Renal cortex interstitium (tissue), 15 donors: ENCODE measurements at places on chromosomes 3 and 15. TPM values are rescaled to one million over a fixed set of nuclear protein-coding genes. Genes with fewer than 3 reads are reported as not detected.
A peak's percentile ranks its signal among the peaks of the same experiment; 100 is the strongest.

DNA sequence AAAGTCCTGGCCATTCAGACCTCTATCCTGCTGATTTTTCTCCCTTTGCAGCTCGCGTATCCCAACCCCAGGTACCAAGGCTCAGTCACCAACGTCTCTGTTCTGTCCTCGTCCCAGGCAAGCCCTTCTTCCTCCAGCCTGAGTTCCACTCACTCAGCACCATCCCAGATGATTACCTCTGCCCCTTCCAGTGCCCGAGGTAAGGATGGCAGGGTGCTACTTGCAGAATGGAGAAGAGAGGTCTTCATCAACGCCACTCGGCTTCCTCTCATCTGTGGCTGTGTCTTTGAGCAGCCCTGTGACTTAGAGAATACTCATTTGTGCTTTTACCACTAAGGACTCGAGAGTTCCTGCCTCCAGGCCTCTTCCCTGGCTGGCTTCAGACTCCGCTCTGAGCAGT, 22.6 kb upstream of the MANF start:
- no peak for DNase-seq

DNA sequence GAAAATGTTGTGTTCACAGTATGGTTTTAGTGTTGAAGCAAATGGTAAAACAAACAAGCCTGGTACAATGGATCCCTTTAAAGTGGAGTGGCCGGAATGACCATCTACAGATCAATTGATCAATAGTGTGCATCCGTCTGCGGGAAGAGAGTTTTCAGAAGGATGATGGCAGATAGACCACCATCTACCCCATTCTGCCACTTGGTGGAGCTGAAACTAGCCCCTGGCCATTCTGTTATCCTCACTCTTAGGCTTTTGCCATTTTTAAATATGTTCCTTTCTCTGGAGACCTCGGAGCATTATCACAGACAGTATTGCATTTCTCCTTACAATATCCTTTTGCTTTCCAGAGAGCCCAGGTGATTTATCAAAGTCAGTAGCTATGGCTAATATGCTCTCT, 258.9 kb upstream of the CFAP20DC start:
- DNase-seq: no peak

DNA sequence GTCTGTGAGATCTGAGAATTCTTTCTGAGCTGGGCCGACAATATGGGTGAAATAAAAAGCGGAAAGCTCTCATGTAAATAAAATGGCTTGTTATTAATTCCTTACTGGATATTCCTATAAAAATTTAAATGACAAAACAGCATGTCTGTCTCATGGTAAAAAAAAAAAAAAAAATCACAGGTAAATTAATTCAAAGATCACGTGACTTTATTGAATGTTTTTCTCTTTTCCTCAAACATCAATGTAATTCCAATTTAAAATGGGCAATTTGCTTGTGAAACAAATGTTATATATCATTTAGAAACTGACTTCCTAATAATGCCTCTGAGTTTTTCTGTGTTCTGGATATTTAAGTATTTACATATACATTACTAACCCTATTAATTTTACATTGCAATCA, 280.3 kb downstream of the NR2F2 start:
- no peak for DNase-seq

DNA sequence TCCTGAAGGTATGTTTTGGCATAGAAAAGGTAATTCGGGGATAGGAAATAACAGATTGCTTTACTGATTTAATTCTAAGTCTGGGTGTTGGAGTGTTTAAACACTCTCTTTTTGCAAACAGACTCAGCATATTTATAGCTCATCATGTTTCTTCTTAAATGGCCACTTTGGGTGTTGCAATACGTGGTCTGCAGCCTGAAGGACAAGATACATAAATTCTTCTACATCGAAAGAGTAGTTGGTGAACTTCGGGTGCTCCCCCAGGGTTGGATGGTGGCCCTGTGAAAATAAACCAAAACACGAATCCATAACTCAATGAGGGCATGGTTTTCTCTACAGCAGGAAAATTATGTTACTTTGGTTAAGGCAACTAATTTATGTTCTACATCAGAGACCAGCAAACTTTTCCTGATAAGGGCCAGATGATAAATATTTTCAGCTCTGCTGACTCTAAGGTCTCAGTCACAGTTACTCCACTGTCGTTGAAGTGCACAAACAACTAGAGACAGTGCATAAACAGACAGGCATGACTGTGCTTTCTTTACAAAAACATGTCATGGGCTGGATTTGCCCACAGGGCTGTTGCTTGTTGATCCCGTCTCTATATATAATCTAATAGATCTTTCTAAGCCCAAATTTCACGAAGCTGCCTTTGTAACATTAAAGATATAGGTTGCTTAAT, 35.9 kb downstream of the EOGT start:
- DNase-seq: no peak

- DNase-seq: no peak
Measured at GRCh38 chr3:29293421-29293820, 12.6 kb downstream of the RBMS3 start.

DNA sequence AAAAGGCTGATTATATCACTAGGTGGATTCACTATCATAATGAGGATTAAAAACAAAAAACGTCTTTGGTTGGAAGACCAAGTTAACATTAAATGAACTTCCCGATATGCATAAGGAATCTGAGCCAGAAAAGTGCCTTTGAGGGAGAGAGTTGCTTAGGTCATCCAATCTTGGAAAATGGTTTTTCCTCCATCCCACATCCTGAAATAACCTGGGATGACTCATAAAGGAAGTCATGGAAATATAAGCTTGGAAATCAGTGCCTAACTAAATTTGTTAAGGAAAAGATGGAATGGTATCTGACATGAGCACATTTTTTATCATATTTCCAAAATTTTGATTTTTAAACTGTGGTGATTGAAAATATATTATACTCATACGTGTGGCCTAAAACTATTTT, 66.0 kb downstream of the KBTBD8 start:
- no peak for DNase-seq

GRCh38 chr3:133935843-133936769, 40.4 kb upstream of the RAB6B start:
- no peak for DNase-seq

GRCh38 chr3:116001151-116001621, 377.9 kb downstream of the GAP43 start:
- DNase-seq: no peak

DNA sequence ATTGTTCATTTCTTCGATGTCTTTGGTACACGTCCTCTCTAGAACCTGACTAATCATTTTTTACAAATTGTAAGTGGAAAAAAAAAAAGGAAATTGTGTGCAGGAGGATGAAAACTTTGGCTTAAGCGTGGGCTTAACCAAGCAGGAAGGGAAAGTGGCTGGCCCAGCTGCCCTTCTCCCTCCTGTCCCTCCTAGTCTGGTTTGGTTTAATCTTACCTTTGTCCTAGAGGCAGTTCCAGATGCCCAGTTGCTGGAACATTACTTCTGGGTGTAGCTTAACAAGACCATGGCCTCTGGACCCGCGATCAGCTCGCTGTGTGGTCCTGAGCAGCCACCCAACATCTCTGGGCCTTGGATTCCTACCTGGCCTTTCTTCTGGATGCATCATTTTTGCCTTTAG, 15.4 kb downstream of the PAQR5 start:
- no peak for DNase-seq

DNA sequence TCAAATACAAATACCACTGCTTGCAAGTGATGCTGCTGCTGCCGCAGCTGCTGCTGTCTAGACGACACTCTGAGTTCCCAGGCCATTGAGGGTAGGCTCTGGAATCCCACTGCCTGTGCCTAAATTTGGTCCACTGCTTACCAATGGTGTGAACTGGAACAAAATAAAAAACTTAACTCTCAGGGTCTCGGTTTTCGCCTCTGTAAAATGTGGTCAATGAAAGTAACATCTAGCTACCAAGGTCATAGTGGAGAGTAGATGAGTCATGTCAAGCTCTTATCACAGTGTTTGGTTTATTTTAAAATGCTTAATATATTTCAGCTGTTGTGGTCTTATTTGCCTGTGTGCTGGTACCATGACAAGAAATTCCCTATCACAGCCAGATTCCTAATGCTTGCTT, 299.3 kb downstream of the CLSTN2 start:
- no peak for DNase-seq

- no peak for DNase-seq
Measured at GRCh38 chr3:175702956-175703355, 843.8 kb downstream of the NAALADL2 start.

GRCh38 chr3:12409684-12410596, 74.3 kb upstream of the TSEN2 start:
- no peak for DNase-seq

GRCh38 chr15:70831094-70831911, 22.7 kb downstream of the LARP6 start:
- DNase-seq: no peak

- DNase-seq: no peak
Measured at GRCh38 chr3:29759411-29760225, 478.7 kb downstream of the RBMS3 start.

- DNase-seq: no peak
Measured at GRCh38 chr15:96701443-96701842, 370.9 kb downstream of the NR2F2 start.

- DNase-seq: peak; percentile 69
Measured at GRCh38 chr3:48429960-48430707, at the start of gene PLXNB1. TSS of gene PLXNB1 (minus strand) at chr3:48430086. CDS start at chr3:48424611, 5,475 bp downstream.

DNA sequence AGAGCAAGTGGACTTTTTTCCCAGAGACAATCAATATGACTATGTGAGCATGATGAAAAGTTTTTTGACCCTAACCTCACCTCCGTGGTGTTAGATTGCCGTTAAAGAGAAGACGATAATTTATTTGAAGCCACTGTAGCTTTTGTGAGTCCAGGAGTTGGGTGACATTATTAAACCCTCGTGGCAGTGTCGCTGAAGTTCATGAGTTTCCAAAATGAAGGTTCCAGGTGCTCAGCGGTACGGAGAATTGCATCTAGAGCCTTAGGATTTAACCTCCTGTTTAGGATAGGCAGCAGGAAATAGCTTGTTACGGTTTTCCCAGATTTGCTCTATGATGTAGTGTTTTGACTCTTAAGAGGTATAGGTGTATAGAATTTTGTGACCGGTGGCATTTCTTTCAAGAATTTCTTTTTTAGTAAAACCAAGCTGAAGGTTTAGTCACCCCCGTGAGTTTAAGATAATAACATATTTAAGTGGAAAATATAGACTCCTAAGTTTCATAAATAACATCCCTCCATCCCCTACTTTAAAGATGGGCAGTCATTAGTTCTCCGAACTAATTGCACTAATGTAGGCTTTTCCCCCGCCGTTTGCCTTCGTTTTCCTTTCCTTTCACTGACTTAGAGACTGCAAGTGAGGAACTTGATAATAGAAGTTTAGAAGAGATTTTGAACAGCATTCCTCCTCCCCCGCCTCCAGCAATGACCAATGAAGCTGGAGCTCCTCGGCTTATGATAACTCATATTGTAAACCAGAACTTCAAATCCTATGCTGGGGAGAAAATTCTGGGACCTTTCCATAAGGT, 2.0 kb downstream of the SMC4 start:
- no peak for DNase-seq

GRCh38 chr3:15934389-15935195, 136.8 kb upstream of the ANKRD28 start:
- DNase-seq: no peak

GRCh38 chr3:196159952-196160804, 51.0 kb downstream of the ZDHHC19 start:
- DNase-seq: no peak

DNA sequence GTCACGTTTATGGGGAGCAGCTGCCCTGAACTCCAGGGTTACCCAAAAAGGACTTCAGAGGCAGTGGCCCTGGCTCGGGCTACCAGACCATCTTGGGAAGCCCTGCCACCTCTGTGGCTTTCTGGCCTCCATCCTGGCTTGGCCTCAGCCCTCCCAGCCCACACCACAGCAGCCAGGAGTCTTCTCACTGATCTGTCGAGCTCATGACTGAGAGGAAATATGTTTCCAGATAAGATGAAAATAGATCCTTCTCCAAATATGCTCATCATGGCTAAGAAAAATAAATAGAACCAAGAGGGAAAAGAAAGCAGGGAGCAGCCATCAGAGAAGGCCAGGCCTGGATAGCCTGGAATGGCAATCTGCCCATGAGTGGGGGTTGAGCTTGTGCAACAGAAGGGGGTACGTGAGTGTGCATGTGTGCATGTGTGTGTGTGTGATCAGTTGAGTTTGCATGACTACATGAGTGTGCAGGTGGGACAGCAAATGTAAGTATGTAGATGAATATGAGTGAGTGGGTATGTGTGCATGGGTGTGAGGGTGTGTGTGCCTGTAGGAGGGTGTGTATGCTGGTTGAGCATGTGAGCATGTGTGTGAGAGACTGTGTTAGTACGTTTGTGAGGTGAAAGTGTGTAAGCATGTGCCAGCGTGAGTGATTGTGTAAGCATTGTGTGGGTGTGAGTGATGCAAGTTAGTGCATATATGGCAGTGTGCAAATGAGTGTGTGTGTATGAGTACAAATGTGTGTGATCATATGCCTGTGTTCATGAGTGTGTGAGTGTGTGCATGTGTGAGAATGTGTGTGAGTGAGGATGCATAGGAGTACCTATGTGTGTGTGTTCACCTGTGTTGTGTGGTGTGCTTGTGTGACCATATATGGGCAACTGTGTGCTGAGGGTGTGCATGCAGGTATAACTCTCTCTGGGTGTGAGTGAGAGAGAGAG, 9.9 kb upstream of the RFT1 start:
- no peak for DNase-seq

DNA sequence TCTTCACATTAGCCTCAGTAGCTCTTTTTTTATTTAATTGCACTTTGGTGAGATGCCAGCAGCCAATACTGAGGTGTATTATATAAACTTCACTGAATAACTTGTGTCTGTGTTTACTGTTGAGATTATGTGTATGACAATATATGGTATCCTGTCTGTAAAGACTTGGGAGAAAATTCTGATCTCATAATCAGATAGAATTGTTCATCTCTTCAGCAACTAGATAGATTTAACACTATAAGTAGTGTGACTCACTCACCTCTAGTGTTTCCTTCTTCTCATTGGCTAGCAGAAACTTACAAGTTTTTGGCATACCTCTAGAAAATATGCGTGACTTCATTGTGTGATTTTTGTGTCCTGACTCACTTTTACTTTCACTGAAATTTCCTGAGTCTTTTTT, 67.6 kb upstream of the TGFBR2 start:
- DNase-seq: no peak

DNA sequence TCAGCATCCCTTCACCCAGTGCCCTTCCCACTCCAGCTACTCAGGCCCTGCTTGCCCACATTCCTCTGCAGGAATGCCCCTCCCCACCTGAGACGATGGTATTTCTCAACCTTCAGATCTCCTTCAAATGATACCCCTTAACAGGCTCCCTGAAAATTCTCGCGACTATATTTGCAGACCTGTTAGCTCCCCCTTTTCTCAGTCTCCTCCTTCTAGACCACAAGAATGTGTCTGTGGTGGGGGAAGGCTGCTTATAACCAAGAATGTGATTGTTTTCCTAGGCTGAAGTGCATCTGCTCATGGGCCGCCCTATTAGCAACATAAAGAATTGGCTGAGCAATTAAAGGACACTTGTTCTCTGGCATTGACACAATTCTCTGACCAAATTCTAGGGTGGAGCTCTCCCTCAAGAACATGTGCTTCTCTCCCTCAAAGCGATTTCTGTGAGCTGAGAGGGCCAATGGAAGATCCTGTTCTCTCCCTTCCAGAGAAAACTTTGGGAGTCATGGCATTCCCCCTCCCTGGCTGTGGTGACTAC, 19.1 kb upstream of the LIMD1 start:
- DNase-seq: no peak

CFAP44 gene
- polyA plus RNA-seq: 31.5 TPM

SEMA5B gene
- 25.8 TPM for polyA plus RNA-seq

SERINC4 gene
- polyA plus RNA-seq: 0.49 TPM

KNL1 gene
- 20.4 TPM for polyA plus RNA-seq

ACP3 gene
- 58.6 TPM for polyA plus RNA-seq

MORC1 gene
- polyA plus RNA-seq: 0.78 TPM

SEMA6D gene
- 27.7 TPM for polyA plus RNA-seq
